ENCODE measurements at places on chromosomes 16 and 17.

GRCh38 chr17:77409282-77410161, 268.8 kb downstream of the SEC14L1 start:
- DNase-seq: no peak

DNA sequence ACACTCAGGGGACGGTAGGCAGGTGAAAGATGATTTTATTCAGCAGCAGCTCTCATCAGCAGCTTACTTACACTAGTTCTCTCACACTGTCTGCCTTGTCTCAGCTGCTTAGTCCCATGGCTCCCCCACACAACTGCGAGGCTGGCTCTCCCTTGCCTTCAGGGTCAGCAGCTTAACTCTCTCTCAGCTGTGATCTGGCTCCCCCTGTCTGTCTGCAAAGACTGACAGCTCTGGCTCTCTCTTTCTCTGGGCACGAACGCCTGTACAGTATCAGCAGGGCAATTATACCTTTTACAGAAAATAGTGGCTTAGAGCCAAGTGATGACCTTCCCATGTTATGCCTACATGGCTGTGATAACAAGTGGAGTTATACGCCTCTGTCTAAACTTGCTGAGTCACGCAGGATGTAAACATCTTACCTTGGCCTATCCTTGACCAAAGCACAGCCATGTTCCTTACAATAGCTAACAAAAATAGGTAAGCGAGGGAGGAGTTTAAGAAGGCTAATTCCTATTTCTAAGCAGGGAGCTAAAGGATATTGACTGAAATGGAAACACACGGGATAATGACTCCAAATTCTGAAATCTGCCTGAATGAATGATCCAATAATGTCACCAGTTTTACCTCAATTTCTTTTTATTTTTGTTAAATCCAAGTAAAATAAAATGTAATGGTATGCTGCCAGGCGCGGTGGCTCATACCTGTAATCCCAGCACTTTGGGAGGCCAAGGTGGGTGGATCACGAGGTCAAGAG, 1.1 kb upstream of the NDUFAB1 start:
- no peak for DNase-seq

GRCh38 chr17:50535407-50535806, 2.9 kb downstream of the EPN3 start:
- no peak for DNase-seq

- no peak for DNase-seq
Observed at GRCh38 chr16:77760800-77761199, 27.6 kb upstream of the VAT1L start.

- DNase-seq: no peak
Observed at GRCh38 chr17:75439287-75439686, 17.1 kb upstream of the TMEM94 start.

GRCh38 chr17:16818340-16818739, 128.3 kb downstream of the CCDC144A start:
- DNase-seq: no peak

- no peak for DNase-seq
Observed at GRCh38 chr17:82059272-82060000, 6.2 kb downstream of the DUS1L start.

DNA sequence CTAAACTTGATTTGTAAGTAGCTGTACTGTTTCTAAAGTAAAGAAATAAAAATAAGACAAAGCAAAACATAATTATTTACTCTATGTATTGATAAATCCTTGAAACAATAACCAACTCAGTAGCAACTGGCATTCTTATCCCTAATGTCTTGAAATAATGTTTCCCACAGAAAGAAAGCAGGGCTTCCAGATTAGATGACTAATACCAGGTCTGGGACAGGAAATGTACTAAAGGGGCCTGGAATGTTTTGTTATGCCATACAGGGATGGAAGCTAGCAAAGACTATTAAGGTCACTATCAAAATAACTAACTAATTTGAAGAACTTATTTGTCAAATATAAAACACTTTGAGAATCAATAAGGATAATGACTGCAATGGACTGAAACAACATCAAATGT, 82.1 kb downstream of the CFDP1 start:
- DNase-seq: no peak

All from NCI-H2171 (cell line).